ENCODE measurements at places on chromosomes 5 and 9.

GRCh38 chr5:133687212-133688061 lies 75.1 kb upstream of the FSTL4 start:
- no peak for DNase-seq

- no peak for DNase-seq
Measured at GRCh38 chr9:14530366-14530765, 162.9 kb downstream of the ZDHHC21 start.

GRCh38 chr5:138466125-138466899 lies 1.0 kb downstream of the EGR1 start:
- DNase-seq, result no peak

DNA sequence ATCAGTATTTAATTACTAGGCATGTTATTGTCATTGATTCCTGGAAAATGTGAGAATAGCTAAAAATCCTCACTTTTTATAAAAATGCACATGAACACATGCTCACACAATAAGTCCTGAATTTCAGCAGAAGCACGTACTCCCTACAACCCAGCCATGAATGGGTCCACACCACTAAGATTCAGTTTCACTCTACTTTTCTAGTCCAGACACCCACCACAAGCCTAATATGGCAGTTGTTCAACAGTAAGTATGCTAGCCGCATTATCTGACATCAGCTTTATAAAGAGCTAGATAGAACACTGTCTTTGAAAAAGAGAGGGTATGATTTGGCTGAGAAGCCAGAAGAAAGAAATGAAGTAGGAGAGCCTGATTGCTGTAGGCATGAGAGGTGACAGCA lies 639.3 kb downstream of the BRINP1 start:
- DNase-seq, result no peak

- DNase-seq, result no peak
Measured at GRCh38 chr5:32233696-32234447, 59.8 kb upstream of the GOLPH3 start.

DNA sequence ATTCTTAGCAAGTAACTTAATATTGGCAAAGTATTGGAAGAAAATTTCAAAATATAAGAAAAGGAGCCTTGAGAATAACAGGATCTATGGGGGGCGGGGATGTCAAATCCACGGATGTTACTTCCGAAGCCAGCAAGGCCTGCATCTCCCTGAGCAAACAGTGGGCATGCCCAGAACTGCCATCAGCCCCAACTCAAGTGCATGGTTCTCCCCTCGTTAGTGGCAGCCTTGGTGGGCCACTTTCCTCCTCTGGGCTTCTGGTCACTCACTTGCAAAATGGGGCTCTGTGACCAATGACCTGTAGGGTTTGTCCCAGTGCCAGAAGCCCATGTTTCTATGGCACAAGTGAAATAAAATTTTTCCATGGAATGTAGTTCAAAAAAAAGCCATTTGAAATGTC lies 27.2 kb upstream of the MED10 start:
- DNase-seq, result no peak

DNA sequence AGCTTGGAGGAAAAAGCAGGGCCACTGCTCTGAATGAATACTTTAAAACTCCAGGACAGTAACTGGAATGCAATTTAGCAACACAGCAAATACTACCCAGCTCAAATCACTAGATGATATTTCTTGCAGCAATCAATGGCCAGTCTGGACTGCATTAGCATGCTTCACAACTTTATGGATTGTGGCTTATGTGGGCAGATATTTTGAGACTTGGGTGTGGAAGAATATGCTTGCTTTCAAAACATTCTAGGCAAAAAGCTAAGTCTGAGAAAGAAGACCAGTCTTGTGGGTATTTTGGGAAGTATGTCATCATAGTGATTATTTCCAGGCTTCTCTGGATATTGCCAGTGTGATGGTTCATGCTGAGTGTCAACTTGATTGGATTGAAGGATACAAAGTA lies 3.1 kb downstream of the RANBP3L start:
- DNase-seq, result no peak

DNA sequence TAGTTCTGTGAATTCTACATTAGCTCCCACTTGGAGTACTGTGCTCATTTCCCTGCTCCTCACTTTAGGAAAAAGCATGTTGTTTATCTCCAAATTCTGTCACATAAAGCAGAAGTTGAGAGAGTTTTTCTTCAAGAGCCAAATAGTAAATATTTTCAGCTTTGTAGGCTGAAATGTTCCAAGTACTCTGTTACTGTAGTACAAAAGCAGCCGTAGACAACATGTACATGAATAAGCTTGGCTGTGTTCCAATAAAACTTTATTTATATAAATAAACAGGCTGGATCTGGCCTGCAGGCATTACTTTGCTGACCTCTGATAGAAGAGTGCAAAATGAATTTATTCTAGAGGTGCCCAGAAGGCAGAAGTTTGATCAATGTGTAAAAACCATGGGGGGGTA lies 73.0 kb upstream of the AGXT2 start:
- DNase-seq, result no peak
